ENCODE measurements at places on chromosomes 7 and 10.

DNA sequence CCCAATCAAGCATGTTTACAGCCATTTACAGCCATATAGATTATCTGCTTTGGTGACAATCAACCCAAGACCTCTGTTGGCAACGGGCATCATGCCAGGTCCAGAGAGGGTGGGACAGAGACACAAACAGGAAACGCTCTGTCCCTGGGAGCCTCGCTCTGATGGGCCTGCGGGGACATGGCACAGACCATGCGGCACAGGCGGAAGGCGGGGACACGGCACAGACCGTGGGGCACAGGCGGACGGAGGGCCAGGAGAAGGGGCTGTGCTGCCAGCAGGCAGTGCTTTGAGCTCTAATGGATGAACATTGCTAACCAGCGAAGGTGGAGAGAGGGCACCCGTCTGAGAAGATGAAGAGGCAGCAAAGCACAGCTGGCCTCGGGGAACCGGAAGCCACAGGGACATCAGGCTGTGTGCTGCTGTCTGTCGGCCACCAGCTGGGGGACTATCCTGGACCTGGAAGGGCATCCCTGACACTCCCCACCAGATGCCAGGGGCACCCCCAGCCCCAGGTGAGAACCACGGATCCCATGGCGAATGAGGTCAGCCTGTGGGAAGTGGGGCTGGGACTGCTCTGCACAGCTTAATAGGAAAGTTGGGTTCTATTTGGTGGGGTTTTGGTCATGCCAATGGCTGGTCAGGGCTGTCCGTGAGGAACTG is 61.0 kb downstream of the DIP2C start:
- no peak for DNase-seq

- DNase-seq, result no peak
Observed at GRCh38 chr7:5652118-5652517, 129.3 kb downstream of the RNF216 start.

DNA sequence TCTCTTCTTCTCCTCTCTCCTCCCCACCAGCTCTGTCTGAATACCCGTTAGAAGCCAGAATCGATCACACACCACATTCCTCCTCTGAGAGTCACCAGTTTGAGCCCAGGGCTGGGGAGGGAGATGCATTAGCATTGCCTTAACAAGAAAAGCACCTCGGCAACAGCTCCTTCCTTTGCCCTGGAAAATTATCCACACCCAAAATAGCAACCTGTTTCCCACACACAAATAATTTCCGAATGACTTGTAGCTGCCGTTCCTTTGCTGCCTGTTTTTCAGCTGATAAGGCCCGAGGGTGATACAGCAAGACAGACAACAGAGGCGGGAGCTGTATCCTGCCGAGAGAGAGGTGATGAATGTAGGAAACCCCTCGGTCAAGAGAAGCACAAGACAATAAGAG is 91.3 kb downstream of the CPXM2 start:
- DNase-seq, result no peak

DNA sequence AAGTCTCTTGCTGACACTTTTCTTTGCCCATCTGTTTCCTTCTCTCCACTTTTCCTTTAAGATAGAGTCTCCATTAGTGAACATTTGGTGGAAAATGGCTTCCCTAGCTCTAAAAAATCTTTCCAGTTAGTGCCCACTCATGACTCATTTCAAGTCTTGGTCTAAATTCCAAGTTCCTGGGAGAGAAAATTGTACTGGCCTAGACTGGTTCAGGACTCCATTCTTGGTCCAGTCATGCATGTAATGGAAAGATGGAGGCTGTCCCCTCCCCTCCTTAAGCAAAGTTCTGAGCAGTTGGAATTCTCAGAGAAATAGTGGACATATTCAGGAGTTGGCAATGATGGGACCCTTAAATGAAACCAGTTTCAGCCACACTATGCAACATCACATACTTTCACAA is 3.8 kb upstream of the ALDH18A1 start:
- DNase-seq, result no peak

GRCh38 chr10:79249186-79250121 is 97.8 kb upstream of the PPIF start:
- DNase-seq, result no peak

GRCh38 chr7:131941291-131941690 is 384.9 kb upstream of the PODXL start:
- DNase-seq, result no peak

- DNase-seq, result no peak
Observed at GRCh38 chr10:113316506-113316905, 236.3 kb upstream of the HABP2 start.

DNA sequence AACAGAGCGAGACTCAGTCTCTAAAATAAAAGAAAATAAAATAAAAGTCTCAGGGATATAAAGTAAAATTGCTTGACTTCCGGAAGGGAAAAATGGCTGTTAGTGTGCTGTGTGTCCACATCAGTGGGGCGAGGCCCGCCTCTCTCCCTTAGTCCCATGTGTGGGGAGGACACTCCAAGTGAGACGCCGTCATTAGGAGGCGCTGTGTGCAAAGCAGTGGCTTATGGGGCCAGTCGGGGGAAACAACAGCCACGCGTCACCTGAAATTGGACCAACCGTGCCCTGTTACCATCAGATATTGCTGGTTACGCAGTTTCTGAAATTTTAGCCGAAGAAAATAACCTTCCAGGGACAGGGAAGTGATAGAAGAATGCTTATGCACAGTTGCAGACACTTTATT is 15.8 kb downstream of the SFXN4 start:
- no peak for DNase-seq

- DNase-seq, result no peak
Observed at GRCh38 chr10:18297659-18298058, 157.4 kb downstream of the CACNB2 start.

- DNase-seq, result no peak
Observed at GRCh38 chr10:42812028-42812427, 29.4 kb downstream of the BMS1 start.

- no peak for DNase-seq
Observed at GRCh38 chr10:132298038-132298881, 9.5 kb downstream of the STK32C start.

- no peak for DNase-seq
Observed at GRCh38 chr10:95382174-95382573, 91.4 kb upstream of the PDLIM1 start.

DNA sequence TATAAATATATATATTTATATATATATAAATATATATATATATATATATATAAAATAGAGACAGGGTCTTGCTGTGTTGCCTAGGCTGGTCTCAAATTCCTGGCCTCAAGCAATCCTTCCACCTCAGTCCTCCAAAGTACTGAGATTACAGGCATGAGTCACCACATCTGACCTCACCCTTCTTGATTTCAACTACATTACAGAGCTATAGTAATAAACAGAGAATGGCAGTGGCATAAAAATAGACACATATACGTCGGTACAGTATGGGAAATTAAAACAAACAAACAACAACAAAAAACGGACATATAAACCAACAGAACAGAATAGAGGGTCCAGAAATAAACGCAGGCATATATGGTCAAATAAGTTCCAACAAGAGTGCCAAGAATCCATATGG is 77.6 kb upstream of the PPP1R3A start:
- DNase-seq, result no peak

GRCh38 chr10:102115775-102116174 is 4.4 kb downstream of the LDB1 start:
- no peak for DNase-seq

GRCh38 chr7:29833929-29834328 is 27.6 kb downstream of the WIPF3 start:
- DNase-seq, result no peak

GRCh38 chr7:149670288-149670687 is 103.1 kb downstream of the ZNF467 start:
- no peak for DNase-seq

GRCh38 chr10:70914316-70914864 is 26.0 kb upstream of the PCBD1 start:
- no peak for DNase-seq

GRCh38 chr10:93071674-93072224 is 1.9 kb upstream of the CYP26A1 start:
- DNase-seq, result no peak

DNA sequence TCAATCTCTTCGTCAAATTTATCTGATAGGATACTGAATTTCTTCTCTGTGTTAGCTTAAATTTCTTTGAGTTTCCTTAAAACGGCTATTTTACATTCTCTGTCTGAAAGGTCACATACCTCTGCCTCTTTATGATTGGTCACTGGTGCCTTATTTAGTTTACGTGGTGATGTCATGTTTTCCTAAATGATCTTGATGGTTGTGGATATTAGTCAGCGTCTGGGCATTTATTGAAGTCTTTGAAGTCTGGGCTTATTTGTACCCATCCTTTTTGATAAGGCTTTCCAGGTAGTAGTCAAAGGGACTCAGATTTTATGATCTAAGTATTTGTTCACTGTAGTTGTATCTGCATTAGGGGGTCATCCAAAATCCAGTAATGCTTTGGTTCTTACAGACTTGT is 1407.5 kb upstream of the LRRTM3 start:
- no peak for DNase-seq

DNA sequence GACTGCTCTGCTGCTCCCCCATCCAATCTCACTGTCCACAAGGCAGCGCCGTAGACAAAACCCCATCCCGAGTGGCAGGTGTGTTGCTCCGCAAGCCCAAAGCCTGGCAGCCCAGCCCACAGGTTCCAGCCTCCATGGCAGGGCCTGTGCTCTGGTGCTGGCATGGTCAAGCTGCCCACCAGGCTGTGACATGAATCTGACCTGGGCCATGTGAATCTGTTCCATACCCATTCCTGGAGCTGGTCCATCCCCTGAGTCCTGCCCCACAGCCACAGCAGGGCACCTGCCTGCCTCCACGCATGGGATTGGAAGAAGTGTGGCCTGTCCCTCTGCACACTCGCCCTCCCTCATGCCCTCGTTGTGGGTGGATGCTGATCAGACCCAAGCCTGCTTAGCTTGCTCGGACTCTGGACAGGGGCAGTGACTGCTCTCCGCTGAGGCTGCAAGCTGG is 128.8 kb downstream of the PTPN20 start:
- no peak for DNase-seq

DNA sequence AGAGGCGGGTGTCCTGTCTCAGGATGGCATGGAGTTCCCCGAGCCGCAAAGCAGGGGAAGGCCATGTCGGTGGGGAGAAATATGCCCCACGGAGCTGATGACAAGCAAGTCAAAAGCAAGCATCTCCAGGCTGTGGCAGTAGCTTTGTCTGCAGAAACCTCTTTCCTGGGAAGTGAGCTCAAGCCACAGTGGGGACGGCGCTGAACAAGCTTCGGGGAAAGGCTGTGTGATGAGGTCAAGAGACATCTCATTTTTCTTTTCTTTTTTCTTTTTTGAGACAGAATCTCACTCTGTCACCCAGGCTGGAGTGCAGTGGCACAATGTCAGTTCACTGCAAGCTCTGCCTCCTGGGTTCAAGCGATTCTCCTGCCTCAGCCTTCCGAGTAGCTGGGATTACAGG is 62.6 kb downstream of the ELFN1 start:
- no peak for DNase-seq

DNA sequence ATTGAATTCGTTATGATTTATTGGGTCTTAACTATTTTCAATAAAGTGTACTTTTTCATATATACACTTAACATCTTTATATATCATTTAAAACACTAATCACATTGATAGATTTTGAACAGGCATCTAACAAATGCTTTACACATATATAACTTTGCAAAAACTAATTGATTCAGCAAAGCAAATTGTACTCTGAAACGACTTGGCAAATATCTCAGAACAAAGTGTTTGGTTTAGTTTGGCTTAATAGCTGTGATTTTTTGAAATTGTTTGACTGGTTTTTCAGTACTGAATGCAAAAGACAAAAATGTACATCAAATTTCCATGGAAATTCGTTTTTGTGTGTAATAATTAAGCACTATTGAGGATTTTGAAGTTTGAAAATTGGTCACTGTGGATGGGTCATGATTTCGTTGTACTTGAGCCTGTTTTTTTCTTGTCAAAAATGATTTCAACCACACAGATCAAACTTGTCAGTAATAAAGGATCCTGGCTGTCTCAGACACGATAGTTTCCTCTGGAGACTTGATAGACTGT is 125.3 kb upstream of the SLC25A13 start:
- DNase-seq, result no peak

DNA sequence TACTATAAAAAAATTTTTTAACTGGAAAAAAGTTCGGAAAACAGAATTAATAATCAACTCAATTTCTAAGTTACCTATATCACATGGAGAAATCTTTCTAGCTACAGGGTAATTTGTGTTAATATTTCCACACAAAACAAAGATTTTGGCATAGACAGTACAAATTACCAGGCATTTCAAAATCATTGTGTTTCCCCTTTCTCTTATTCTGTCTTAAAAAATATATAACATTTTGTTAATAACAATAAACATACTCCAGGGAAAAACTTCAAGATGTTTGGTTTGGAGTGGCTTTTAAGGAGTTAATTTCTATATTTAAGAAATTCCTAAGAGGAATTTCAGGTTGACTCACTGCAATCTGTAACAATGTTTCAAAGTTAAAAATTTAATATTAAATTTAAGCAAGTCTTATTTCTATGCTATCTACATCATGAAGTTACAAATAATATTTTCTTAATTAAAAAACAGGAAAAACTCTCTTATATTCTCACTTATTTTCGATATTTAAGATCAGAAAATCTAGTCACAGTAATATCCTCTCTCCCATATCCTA is 132.6 kb downstream of the NRBF2 start:
- no peak for DNase-seq

DNA sequence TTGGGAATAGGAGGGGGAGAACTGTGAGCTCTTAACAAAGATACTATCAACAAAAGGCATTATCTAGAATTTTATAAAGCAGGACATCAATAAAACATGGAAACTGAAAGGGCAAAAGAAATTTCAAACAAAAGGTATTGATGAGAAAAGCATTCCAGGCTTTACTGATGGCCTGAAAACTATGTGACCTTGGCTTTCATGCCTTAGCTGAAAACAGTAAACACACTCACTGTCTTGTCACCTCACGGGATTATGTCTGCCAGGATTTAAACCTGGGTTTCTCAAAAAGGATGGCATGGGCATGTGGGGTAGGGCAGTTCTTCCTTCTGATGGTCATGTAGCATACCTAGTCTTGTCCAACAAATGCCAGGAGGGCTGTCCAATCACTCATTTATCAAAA is 22.9 kb downstream of the DOCK4 start:
- no peak for DNase-seq

DNA sequence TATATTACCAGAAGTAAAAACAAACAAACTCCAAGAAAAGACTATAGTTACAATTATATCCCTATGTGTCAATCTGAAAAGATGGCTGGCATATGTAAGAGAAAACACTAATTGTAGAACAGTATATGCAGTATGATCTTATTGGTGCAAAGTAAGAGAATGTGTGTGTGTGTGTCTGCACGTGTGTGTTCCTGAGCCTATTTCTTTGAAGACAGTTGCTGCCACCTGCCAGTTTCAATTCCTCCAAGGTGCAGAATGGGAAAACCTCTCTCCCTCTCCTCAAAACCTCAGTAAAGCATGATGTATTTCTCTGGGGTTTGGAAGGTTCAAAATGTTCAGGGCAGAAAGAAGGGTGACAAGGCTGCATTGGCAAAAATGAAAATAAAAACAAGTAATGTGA is 8.8 kb upstream of the SFTPA1 start:
- no peak for DNase-seq

DNA sequence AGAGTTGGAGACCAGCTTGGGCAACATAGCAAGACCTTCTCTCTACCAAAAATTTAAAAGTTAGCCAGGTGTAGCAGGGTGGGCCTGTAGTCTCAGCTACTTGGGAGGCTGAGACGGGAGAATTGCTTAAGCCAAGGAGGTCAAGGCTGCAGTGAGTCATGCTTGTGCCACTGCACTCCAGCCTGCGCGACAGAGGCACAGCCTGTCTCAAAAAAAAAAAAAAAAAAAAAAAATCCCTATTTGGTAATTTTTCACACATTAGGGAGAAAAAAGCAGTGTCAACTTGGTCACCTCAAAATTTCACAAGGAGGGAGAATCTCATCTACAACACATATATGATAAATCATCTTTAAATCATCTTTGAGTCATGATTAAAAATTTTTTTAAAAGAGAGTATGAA is 6.4 kb upstream of the ZNF398 start:
- DNase-seq, result no peak

Data from activated CD4-positive, alpha-beta T cell treated with anti-CD3 and anti-CD28 coated beads, Interleukin-2, amount 50 U/mL, for 4 hours (primary cell).